Stimulated activated CD8-positive, alpha-beta memory T cell treated with anti-CD3 and anti-CD28 coated beads, Interleukin-7, amount 100 ng/mL, for 24 hours (primary cell): ENCODE measurements at places on chromosomes 11 and 22.
A peak's percentile ranks its signal among the peaks of the same experiment; 100 is the strongest.

GRCh38 chr11:134543241-134543640 lies 131.2 kb upstream of the B3GAT1 start:
- no peak for DNase-seq

DNA sequence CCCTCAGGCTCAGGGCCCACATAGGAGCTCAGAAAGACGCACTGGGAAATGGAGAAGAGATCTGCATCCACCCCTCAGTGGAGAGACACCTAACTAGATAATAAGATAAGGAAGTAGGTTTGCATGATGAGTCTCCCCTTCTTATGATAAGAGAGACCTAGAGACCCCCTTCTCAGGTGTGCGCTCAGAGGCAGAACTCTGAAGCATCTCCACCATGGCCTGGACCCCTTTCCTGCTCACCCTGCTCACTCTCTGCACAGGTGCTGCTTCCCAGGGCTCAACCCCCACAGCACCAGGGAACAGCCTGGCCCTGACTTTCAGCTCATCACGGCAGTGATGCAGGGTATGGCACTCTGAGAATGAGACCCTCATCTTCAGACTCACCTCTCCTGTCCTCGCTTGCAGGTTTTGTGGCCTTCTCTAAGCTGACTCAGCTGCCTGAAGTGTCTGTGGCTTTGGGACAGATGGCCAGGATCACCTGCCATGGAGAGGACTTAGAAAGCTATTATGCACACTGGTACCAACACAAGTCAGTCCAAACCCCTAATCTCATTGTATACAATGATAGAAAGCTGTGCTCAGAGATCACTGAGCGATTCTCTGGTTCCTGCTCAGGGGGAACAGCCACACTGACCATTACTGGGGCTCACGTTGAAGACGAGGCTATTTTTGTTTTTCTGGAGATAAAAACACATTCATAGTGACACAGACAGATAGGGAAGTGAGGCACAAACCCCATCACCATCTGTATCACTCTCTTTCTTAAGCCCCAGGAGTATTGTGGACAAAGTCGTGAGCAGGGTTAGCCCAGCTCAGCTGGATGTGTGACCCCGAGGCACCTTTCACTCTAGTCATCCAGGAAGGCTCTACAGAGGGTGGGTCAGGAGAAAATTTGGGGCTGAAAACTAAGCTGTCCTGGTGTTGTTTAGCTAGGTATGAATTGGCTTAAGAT lies 29.7 kb upstream of the IGLL5 start:
- DNase-seq, result no peak

DNA sequence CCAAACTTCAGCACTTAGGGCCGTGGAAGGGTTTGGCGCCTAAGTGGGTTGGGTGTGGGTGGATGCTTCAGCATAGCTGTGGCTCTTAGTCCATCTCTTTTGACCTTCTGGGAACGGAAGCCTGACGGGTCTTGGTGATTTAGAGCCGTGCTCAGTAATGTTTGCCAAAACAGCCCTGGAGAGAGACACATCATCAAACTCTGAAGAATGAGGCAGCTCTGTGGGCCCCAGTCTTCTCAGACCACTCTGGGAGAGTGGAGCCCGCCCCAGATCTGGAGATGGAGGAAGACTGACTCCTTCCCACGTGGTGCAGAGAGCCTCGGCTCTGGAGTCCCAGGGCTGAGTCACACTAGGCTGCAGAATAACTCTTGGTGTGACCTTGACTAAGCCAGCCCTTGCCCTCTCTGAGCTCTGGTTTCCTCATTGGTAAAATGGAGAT lies 168.9 kb downstream of the C11orf91 start:
- no peak for DNase-seq

DNA sequence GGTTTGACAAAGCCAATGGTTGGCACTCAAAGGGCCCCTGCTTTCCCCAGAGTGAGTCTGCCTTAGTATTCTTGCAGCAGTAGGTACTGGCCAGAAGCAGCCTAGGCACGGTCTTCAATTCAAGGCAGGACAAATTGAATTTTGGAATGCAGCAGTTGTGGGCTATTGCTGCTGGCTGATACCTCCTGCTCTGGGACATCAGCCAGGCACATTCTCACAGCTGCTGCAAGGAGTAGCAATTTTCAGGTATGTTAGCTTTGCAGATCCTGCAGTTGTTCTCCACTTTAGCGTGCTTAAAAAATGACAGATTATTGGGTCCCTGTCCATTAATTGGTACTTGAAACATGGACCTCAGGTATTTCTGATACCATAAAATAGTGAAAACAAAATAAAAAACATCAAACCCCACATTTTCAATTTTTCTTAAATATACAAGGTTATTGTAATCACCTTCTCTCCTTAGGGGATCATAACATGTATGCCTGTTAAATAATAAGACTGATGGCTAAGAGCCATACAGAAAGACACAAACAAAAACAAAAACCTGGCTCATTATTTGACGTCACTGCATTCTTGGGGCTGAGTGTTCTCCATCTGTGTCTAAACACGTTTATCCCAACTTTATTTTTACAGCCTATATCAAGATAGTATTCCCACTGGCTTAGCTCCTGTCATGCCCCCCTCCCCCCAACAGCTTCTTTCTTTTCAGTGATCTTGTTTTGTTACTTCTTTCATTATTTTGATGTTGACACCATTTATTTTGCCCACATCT lies 85.1 kb upstream of the CARD18 start:
- no peak for DNase-seq

DNA sequence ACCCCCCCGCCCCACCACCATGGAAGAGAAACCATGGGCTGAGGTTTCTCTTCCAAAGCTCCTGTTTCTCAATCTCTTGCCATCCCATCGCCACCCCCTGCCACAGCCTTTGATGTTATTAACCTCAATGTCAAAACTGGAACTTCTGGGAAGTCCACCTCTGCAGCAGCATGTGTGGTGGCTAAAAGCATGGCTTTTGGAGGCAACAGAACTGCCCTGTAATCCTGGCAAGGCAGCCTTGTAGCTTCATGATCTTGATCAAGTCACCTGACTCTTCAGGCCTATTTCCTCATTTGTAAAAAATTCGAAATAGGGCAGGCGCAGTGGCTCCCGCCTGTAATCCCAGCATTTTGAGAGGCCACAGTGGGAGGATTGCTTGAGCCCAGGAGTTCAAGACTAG lies 3.5 kb upstream of the COX8A start:
- DNase-seq, result no peak

DNA sequence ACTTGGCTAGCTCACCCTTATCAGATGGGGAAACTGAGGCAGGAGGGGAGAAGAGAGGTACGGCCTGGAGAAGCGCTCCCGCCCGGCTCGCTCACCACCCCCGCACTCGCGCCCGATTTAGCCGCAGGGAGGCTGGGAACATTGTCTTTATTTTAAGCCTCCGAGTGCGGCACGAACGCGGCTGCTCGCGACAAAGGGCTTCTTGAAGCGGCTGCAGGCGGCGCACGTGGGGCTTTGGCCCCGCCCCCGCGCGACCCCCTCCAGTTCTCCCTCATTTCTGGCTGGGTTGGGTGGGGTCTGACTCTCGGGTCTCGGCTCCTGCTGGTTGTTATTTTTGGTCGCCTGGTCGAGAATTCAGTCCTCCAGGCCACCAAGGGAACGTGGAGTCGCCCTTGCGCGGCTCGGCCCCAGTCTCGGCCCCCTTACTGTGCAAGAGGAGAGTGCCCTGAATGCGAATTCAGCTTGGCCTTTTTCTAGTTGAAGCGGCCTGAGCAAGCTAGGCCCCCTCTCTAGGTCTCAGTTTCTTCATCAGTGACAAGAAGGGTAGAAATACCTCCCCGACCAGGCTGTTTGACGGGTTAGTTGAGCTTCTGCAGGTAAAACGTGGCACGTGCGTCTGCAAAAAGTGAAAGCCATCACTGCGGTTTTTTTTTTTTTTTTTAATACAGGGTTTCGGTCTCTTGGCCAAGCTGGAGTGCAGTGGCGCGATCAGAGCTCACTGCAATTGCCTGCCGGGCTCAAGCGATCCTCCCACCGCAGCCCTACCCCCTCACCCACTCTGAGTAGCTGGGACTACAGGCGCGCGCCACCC lies 2.6 kb upstream of the CHRM1 start:
- DNase-seq, result no peak

DNA sequence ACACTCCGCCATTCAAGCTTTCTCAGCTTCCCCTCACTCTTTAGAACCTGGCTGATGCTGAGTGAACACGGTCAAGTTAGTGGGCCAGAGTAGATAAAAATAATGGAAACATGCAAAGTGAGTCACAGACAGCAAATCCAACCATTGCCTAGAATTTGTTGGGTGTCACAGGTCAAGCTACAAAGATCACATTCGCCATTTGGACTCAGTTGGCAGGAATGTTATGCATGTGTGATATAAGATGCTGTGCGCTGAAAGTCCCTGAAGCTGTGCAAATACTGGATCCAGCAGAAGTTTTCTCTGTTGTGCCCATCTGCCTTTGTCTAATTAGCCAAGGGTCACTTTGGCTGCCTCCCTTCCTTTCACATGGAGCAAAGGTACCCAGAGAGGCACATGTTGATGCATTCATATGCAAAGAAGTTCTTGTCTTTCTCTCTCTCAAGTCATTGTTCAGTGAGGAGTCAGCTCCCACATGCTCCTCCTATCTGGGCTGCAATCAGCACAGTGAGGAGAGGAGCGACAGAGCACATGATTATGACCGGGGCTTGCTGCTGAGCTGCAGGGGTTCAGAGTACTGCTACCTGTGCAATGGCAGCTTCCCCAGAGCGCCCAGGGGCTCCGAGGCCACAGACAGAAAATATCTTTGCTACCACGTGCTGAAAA lies 39.7 kb downstream of the FLI1 start:
- no peak for DNase-seq

- DNase-seq, result no peak
These were observed 23.8 kb downstream of the SDHAF2 start for GRCh38 chr11:61453695-61454094.

DNA sequence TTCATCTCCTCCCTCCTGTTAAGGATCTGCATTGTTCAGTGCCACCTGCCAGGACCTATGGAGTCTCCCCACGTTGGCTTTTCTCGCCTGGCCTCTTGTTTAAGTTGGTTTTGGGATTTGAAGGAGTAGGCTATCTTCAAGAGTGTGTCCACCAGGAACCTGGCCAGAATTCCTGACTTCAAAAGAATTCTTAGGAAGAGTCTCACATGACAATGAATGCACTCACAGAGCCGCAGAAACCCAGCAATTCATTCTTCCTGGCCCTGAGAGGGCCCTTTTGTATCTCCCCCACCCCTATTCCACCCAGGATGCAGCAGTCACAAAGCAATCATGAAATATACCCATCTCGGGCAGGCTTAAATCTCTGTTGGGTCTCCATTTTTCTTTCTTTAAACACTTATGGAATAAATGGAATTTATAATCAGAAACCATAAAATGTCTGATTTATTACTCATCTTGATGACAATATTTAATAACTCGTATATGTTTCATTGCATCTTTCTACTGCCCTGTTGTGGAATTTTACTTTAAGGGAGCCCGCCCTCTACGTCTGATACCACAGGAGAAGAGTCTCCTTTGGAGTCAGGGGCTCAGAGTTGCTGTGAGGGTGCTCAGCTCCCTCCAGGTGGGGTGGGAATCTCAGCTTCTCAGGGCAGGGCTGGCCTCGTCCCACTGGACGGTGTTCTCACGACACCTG lies 507.0 kb downstream of the NTM start:
- no peak for DNase-seq

DNA sequence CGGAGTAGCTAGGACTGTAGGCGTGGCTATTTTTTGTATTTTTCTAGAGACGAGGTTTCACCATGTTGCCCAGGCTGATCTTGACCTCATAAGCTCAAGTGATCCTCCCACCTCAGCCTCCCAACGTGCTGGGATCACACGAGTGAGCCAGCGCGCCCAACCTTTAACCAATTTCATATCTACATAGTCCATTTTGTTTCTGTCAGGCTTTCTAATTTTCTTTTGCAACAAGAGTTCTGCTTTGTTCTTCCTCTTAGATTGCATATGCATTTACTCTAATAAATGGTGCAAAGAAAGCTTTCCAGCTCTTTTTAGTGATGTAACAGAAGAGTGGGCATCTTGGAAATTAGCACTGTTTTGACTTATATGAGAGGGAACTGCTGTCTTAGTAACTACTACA lies 13.3 kb downstream of the RTN3 start:
- no peak for DNase-seq

GRCh38 chr11:88310246-88310645 lies 27.3 kb downstream of the CTSC start:
- DNase-seq, result no peak

GRCh38 chr11:96524475-96524874 lies 134.7 kb downstream of the JRKL start:
- DNase-seq, result no peak

DNA sequence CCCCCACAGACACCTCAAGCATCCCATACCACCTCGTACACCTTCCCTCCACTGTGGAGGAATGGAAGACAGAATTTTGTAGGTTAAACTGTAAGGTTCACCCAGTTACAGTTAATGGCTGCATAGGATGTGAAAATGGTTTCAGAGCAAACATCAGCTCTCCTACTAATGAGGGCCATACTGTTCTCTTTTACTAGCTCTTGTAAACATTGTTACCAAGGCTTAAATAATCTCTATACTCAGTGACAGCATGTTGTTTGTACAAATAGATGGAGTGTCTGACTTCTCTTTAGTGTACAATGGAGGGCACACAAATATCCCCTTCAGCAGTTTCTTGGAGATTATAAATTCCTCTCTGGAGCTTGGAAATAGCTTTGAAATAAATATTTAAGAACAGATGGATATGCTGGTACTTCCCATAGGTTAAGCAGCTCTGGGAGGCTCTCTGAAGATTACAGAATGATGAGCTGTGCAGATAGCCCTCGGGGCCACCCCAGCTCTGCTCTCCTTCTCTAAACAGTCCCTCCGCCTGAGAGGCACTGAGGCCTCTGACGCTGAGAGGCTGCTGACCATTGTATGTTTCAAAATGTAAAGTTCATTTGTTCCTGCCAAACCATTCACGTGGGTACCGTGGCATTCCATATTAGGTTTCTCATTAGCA lies 25.7 kb downstream of the TTC12 start:
- no peak for DNase-seq

DNA sequence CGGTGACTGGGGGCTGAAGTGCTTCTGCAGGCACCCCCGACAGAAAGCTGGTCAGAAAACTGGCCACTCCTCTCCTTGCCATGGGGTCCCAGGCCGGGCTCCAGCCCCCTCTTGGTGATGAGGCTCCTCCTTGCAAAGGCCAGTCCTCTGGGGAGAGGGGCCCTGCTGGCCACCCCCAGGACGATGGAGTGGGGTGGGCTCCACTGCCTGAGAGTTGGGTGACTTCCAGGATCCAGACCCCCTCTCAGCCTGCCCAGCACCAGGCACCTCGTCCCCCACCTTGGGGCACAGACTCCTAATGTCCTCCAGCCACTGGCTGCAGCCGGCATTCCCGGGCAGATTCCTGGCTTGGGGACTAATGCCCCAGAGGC lies 441 bp upstream of the RPS6KA4 start:
- DNase-seq, result no peak

GRCh38 chr11:116605543-116606459 lies 167.0 kb downstream of the BUD13 start:
- DNase-seq, result peak; percentile 1

DNA sequence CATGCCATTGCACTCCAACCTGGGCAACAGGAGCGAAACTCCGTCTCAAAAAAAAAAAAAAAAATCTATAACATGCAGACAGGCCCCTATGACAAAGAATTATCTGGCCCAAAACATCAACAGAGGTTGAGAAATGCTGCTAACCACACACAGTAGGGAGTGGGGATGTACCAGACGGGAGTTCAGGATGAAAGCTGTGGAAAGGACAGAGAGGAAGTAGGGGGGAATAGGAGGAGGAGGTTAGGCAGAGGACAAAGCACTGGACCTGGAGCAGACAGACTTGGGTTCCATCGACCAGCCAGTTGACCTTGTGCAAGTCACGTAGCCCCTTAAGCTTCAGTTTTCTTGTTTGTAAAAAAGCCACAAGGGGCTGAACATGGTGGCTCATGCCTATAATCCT lies 12.5 kb downstream of the LRP4 start:
- no peak for DNase-seq
